ENCODE measurements at places on chromosomes 3 and 15. TPM values are rescaled to one million over a fixed set of nuclear protein-coding genes. Genes with fewer than 3 reads are reported as not detected.
A peak's percentile ranks its signal among the peaks of the same experiment; 100 is the strongest.

The PIF1 gene
- total RNA-seq = 54.8 TPM

The CCDC39 gene
- total RNA-seq = not detected

The SAMMSON gene
- not detected for total RNA-seq

The DCLK3 gene
- not detected for total RNA-seq

GRCh38 chr3:81886081-81886480, 124.6 kb upstream of the GBE1 start:
- H3K27me3 ChIP-seq = no peaks in the 10 kb centered on the region
- DNase-seq = no peak
- H3K4me3 ChIP-seq = no peak overlapping the region
- no peaks in the 10 kb centered on the region for H3K36me3 ChIP-seq

GRCh38 chr3:153442386-153442785, 280.4 kb downstream of the RAP2B start:
- no peaks in the 10 kb centered on the region for H3K27me3 ChIP-seq
- H3K4me1 ChIP-seq = no peaks in the 10 kb centered on the region
- no peak for DNase-seq
- no peak overlapping the region for H3K27ac ChIP-seq

DNA sequence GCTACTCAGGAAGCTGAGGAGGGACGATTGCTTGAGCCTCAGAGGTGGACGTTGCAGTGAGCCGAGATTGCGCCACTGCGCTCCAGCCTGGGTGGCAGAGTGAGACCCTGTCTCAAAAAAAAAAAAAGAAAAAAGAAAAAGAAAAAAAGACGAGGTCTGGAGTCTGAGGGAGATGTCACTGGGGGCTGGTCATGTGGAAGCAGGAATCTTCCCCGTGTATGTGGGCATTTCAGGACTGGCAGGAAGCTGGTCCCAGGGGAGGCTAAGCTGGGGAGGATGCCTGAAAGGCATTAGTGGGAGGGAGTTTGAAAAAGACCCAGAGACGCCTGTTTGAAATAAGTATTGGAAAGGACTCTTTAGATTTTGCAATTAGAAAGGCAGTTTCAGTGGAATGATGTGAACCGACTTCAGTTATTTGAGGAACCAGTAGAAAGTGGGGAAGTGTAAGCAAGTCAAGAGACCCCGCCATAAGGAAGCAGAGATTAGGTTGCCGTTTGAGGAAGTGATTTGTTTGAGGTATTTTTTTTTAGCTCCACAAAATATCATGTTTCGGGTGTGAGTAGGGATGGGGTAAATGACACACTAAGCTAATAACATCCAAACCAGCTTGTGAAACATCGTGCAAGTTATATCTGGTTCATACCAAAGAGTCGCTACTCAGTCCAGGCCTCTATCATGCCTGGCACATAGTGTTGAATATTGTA, 55.5 kb downstream of the ST6GAL1 start:
- H3K4me3 ChIP-seq = no peak overlapping the region
- H3K4me1 ChIP-seq = peaks cover 27% of the 10 kb centered on the region
- peak; percentile 76 for DNase-seq
- no peaks in the 10 kb centered on the region for H3K27me3 ChIP-seq

- H3K4me1 ChIP-seq = no peaks in the 10 kb centered on the region
- H3K4me3 ChIP-seq = no peak overlapping the region
- H3K27ac ChIP-seq = no peak overlapping the region
- no peaks in the 10 kb centered on the region for H3K36me3 ChIP-seq
- H3K27me3 ChIP-seq = peaks cover 13% of the 10 kb centered on the region
Measured at GRCh38 chr15:61564785-61565184, 335.7 kb upstream of the RORA start.

DNA sequence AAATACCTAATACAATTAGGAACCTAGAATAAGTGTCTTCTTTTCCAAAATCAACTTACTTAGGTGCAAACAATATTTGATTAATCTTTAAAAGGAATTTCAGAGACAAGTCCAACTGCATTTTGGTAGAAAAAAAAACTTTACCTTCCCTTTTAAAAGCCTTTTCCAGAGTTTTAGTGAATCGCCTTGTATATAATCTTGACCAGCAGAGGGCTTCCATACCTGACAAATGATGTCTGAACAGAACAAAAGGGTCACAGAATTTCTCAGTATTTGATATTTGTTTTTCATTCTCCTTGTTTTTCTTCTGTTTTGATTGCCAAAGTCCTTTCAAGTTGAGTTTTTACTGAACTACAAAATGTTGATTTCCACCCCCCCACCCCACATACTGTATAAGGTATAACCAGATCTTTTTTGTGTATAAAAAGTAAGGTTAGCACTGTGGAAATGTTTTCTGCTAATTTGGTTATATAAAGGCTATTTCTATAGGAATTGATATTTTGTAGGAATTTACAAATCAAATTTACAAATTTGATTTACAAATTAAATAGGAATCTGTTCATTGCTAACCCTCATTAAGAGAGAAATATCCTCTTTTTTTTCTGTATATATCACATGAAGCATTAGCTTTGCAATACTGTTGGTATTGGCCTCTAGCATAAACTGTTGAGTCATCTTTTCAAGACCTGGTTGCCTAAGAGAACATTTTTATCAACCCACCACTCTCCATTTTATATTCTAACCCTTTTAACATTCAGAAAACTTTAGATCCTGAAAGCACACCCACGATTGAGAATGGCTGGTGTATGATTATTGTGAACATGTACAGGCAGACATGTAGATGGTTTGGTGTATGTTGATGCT, 464.1 kb upstream of the RARB start:
- no peak overlapping the region for H3K4me3 ChIP-seq
- H3K27me3 ChIP-seq = no peaks in the 10 kb centered on the region
- no peak for DNase-seq
- H3K36me3 ChIP-seq = no peaks in the 10 kb centered on the region
- no peaks in the 10 kb centered on the region for H3K4me1 ChIP-seq
- no peak overlapping the region for H3K27ac ChIP-seq

GRCh38 chr3:44568561-44568960, 13.6 kb downstream of the ZKSCAN7 start:
- H3K27me3 ChIP-seq = 0 out of 2 replicates have a peak, but pooled peaks cover 4% of the 10 kb centered on the region
- no peaks in the 10 kb centered on the region for H3K36me3 ChIP-seq
- no peak for DNase-seq
- H3K27ac ChIP-seq = no peak overlapping the region
- H3K4me1 ChIP-seq = no peaks in the 10 kb centered on the region
- H3K4me3 ChIP-seq = no peak overlapping the region

DNA sequence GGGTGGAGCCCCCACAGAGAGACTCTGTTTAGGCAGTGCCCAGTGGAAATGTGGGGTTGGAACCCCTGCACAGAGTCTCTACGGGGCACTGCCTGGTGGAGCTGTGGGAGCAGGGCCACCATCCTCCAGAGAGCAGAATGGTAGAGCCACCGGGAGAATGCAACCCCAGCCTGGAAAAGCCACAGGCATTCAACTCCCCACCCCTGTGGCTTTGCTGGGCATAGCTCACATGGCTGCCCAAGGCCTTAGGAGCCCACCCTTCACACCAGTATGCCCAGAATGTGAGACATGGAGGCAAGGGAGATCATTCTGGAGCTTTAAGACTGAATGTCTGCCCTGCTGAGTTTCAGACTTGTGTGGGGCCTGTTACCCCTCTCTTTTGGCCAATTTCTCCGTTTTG, 19.0 kb upstream of the CHCHD6 start:
- H3K4me3 ChIP-seq = no peak overlapping the region
- H3K4me1 ChIP-seq = no peaks in the 10 kb centered on the region
- DNase-seq = no peak
- H3K27me3 ChIP-seq = no peaks in the 10 kb centered on the region
- H3K36me3 ChIP-seq = no peaks in the 10 kb centered on the region

- no peak overlapping the region for H3K27ac ChIP-seq
- no peaks in the 10 kb centered on the region for H3K36me3 ChIP-seq
- no peak overlapping the region for H3K4me3 ChIP-seq
- peaks cover 12% of the 10 kb centered on the region for H3K4me1 ChIP-seq
- no peak for DNase-seq
Measured at GRCh38 chr15:85839643-85840042, 44.9 kb upstream of the KLHL25 start.

DNA sequence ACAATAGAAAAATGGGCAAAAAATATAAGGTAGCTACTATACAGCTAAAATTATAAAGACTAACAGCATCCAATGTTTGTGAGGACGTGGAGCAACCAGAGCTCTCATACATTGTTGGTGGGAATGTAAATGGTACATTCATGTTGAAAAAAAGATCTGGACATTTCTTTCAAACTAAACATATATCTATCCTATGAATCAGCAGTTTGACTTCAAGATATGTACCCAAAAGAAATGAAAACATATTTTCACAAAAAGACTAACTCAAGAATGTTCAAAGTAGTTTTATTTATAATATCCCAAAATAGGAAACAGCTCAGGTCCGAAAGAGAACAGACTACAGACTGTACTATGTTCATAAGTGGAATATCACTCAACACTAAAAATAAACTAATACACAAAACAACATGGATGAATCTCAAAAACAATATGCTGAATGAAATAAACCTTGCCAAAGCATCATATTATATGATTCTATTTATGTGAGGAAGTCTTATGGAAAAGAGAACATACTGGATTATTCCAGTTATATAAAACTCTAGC, 8.8 kb upstream of the TTBK2 start:
- no peaks in the 10 kb centered on the region for H3K4me1 ChIP-seq
- no peak overlapping the region for H3K27ac ChIP-seq
- H3K27me3 ChIP-seq = no peaks in the 10 kb centered on the region
- no peak for DNase-seq
- no peak overlapping the region for H3K4me3 ChIP-seq
- no peaks in the 10 kb centered on the region for H3K36me3 ChIP-seq

DNA sequence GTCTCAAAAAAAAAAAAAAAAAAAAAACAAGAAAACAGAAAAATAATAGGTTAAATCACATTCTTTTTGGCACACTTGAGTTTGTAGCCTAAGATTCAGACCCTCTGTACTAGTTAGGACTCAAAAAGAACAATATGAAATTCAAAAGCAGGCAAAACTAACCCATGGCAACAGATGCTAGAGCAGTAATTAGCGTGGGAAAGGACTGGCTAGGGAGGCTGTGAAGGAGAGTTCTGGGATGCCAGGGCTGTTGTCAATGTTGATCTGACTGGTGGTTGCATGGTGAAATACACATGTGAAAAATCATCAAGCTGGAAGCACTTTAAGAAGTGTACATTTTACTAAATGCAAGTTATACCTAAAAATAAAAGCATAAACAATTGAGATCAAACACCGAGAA, 35.6 kb downstream of the KLHL6 start:
- no peak overlapping the region for H3K4me3 ChIP-seq
- no peaks in the 10 kb centered on the region for H3K36me3 ChIP-seq
- H3K4me1 ChIP-seq = no peaks in the 10 kb centered on the region
- no peak for DNase-seq
- H3K27ac ChIP-seq = no peak overlapping the region
- peaks cover 22% of the 10 kb centered on the region for H3K27me3 ChIP-seq

DNA sequence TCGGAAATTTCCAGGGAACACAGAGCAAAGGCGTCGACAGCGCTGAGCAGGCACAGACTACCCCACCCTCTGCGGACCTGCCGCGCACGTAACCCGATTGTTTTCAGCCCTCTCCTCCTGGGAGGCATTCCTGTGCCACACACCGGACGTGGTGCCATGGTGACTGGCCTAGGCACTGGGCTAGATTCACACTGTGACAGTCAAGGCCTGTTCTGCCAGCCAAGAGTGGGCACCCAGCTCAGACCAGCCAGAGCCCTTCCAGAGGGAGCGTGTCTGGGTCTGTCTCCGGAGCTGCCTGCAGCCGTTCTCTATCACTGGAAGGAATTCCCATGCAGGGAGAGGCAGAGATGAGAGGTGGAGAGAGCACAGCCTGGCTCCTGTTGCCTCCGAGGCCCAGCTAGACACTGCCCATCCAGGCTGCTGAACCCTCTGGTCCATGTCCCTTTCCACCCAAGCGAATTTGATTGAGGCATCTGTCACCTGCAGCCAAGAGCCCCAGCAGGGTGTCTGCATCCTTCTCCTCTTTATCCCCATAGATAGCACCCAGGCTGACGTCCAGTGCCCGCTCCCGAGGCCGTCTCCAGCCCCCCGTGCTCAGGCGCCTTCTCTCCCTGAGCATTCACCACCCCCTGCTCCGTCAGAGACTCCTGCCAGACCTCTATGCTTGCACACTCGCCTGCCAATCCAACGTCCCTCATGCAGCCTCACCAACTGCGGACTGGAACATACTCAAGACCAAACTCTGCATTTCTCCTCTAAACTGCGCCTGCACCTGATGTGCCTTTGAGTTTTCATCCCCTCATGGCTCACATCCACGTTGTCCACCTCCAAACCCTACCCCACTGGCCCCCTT, 267.5 kb downstream of the OCA2 start:
- H3K4me3 ChIP-seq = no peak overlapping the region
- H3K4me1 ChIP-seq = no peaks in the 10 kb centered on the region
- no peak for DNase-seq
- H3K27me3 ChIP-seq = peaks cover 47% of the 10 kb centered on the region

DNA sequence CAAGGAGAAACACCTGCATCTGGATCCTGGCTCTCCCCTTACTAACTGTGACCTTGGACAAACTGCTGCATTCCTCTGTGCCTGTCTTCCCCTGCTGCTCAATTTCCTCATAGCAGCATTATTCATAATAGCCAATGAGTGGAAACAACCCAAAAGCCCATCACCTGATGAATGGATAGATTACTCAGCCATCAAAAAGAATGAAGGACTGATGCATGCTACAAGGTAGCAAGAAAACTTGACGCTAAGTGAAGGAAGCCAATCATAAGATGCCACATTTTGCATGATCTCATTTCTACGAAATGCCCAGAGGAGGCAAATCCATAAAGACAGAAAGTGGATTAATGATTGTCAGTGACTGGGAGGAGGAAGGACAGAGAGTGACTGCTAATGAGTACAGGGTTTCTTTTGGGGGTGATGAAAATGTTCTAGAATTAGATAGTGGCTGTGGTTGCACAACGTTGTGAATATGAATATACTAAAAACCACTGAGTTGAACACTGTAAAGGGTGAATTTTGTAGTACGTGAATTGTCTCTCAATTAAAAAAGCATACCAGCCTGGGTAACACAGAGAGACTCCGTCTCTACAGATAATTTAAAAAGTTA, 11.2 kb downstream of the IGDCC4 start:
- H3K4me3 ChIP-seq = no peak overlapping the region
- no peaks in the 10 kb centered on the region for H3K27me3 ChIP-seq
- no peak for DNase-seq
- no peaks in the 10 kb centered on the region for H3K4me1 ChIP-seq
- H3K27ac ChIP-seq = no peak overlapping the region
- no peaks in the 10 kb centered on the region for H3K36me3 ChIP-seq

GRCh38 chr3:169911272-169911671, at the start of gene SAMD7:
Gene SAMD7 (plus strand): TSS chr3:169911572. CDS start chr3:169919499, 7,927 bp downstream.
- no peaks in the 10 kb centered on the region for H3K36me3 ChIP-seq
- DNase-seq = no peak
- no peaks in the 10 kb centered on the region for H3K27me3 ChIP-seq
- H3K27ac ChIP-seq = no peak within 1 kb of the TSS
